ENCODE measurements at places on chromosomes 3 and 15.

DNA sequence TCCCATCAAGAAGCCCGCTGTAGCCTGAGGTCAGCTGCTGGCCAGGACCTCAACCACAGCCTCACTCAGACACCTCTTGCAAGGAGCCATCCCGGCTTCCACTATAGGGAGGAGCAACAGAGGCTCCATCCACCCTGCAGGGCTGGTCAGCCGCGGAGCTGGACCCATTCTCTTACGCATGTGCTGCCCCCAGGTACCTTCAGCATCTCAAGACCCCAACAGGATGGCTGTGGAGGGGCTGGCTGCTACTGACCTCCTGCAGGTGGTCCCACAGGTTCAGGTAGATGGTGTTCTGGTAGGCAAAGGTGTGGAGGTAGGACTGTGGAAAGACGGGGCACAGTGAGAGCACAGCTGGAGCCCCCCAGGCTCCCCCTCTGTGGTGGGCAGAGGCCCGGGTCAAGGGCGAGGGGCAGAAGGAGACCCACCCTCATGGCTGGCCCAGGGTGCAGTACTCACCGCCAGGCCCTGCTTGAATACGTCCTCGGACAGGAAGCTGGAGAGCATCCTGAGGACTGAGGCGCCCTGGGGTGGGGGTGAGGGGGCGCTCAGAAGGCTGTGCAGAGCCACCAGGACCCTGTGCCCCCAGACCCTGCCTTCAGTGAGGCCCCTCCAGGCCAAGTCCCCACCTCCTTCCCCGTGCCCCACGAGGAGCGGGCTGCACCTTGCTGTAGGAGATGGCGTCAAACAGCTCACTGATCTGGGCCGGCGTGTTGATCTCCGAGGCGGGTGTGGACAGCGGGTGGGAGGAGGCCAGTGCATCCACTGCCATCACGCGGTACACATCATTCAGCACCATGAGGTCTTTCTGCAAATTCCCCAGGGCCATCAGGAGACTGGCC lies 11.4 kb downstream of the ANPEP start:
- DNase-seq, result no peak

GRCh38 chr3:10986592-10986991 lies 6.0 kb upstream of the SLC6A1 start:
- DNase-seq, result no peak

DNA sequence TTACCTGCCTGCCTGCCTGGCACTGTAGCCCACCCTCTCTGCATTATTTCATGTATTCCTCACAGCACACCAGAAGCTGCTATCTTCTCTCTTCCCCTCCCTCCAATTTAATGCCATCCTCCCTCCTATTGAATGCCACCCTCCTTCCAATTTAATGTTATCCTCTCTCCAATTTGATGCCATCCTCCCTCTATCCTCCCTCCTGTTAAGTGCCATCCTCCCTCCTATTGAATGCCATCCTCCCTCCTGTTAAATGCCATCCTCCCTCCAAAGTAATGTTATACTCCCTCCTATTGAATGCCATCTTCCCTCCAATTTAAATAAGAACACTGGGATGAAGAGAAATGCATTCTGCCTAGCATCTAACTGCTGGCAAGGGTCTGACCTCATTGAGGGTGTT lies 11.1 kb downstream of the ATP10A start:
- DNase-seq, result no peak

- DNase-seq, result no peak
Measured at GRCh38 chr3:52978109-52978754, 67.6 kb downstream of the SFMBT1 start.

DNA sequence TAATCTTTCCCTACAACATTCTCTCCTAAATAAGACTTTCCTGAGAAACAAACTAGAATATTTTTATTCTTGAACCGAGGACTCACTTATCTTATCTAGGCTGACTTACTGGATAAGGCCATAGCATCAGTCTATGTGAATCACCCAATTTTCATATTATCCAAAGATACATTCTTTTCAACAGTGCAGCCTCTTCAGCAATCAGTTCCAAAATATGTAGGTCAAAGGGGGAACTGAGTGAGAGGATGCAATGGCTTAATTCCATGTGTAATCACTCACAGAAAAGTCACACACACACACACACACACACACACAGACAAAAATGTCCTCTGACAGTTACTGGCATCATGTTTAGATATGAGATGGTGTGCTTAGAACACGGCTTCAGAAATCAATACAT lies 31.5 kb upstream of the MECOM start:
- no peak for DNase-seq

All from hypothalamus (tissue), 51 donors.